ENCODE measurements at places on chromosomes 1 and 21.

DNA sequence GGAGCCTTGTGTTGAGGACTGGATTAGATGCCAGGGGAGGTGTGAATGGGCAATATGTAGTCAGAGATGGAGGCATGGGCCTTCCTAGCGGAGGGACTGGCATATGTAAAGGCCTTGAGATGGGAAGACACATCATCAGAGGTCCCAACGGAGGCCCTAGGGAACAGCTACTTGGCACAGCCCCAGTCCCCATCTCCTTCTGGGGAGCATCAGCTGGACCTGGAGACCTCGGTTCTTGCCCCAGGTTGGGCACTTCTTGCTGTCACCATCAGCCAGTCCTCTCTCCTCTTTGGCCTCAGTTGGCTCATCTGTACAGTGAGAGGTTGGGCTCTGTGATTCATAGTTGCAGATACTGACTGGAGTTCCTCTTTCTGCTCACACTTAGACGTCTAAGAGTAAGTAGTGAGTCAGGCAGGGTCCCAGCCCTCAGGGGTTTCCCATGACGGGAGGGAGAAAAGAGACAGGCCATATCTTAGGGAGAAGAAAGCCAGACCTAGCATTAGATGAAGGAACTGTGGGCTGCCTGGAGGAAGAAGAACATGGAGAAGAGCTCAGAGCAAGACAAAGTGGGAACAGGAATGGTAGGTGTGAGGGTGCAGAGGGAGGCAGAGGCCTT lies 3.4 kb upstream of the MARCKSL1 start:
- DNase-seq = no peak

GRCh38 chr1:30715216-30715615 lies 8.2 kb downstream of the MATN1 start:
- no peak for DNase-seq

- DNase-seq = no peak
Measured at GRCh38 chr1:246583448-246584185, 17.4 kb downstream of the CNST start.

GRCh38 chr1:168243636-168244212 lies 17.9 kb downstream of the SFT2D2 start:
- no peak for DNase-seq

DNA sequence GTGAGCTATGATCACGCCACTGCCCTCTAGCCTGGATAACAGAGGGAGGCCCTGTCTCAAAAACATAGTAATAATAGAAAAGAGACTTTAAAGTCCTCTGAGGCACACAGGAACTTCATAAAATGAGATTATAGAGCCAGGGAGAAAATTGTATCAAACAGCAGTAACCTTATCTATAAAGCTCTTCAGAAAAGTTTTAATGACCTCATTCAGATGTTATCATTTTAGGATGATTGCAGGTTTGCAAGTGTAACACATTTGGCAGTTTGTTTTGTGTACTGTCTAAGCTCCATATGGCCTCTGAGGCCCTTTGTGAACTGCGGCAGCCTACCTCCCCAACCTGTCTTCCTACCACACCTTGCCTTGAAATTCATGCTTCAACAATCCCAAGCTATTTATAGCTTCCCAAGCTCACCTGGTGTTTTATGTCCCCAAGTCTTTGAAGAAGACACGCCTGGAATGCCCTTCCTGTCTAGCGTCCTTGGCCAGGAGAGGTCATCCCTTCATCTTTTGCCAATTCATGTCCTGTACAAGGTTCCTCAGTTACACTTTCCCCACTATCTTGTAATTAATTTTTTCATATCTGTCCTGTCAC lies 8.5 kb upstream of the AKNAD1 start:
- no peak for DNase-seq

DNA sequence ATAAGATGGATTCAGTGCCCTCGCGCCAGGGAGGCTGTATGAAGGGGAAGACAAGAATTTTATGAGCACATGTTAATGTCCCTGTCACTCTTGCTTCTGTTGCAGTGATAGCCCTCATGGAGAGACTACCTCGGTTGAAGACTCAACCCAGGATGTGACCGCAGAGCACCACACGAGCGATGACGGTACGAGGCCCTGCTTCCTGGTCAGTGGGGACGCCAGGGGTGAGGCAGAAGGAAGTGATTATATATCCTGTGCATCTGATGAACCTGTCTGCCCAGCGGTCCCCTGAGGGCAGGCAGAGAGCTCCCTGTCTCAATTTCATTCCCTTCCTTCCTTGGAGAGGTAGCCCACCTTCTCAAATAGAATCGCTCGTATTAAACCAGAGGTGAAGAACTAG lies 20.0 kb upstream of the IKBKE start:
- no peak for DNase-seq

DNA sequence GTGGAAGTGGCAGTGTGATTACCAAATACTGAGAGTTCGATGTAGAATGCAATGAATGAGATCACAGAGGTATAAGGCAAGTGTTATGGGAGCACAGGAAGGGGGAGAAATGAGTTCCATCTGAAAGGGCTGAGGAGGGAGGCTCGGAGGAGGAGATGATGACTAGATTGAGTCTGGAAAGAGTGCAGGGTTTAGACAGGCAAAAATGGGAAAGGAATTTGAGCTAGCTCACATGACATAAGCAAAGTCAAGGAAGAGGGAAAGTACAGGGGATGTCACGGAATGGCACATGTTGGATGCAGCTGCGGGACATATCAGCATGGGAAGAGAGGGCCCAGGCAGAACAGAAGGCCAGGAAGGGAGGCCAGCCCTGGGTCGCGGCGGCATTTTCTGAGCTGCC lies 132.7 kb downstream of the RUNX1 start:
- DNase-seq = no peak
